ENCODE measurements at places on chromosomes 13 and 19.

DNA sequence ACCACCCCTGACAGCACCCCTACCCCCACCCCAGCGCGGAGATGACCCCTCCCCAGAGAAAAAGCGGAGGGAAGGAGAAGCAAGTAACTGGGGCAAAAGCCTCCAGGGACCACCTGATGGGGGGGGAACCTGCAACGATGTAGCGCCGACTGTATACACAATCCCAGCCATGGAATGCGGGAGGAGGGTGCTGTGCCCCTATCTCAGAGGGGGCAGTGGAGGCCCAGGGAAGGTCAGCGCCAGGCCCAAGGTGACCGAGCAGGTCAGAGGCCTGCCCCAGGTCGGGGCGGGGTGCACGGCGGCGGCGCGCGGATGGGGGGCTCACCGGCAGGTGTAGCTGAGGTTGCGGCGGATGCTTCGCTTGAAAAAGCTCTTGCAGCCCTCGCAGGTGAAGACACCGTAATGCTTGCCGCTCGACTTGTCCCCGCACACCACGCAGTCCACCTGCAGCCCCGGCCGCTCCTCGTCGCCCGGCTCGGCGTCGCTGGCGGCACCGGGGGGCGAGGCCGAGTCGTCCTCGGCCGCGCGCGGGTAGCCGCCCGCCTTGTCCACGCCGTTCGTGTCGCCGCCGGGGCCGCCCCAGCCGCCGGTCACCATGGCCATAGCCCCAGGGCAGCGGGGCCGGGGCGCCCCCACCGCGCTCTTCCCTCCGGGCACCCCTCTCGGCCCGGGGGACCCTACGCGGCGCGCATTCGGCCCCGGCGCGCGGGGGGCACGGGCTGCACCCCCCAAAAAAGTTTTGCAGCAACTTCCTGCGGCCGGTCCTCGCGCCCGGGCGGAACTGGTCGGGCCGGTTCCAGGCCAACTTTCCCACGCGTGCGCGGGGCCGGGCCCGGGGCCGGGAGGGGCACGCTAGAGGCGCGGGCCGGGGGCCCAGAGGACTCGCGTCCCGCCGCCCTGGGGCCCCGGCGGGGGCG, 843 bp downstream of the NR2F6 start:
- DNase-seq, result peak; percentile 70

DNA sequence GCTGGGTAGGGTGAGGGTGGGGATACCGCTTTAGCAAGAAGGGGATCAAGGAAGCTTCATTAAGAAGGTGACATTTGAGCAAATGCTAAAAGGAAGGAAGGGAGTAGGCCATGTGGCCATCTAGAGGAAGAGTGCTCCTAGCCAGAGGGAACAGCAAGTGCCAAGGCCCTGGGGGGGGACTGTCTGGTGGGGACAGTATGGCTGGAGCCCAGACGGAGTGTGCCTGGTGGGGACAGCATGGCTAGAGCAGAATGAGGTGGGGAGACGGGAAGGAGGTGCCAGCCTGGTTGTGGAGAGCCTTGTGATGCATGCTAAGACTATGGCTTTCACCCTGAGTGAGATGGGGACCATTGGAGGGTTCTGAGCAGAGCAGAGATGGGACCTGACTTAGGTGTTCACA, 2.1 kb upstream of the TGFB1 start:
- DNase-seq, result no peak

GRCh38 chr13:43061496-43062280, 38.3 kb downstream of the DNAJC15 start:
- no peak for DNase-seq

DNA sequence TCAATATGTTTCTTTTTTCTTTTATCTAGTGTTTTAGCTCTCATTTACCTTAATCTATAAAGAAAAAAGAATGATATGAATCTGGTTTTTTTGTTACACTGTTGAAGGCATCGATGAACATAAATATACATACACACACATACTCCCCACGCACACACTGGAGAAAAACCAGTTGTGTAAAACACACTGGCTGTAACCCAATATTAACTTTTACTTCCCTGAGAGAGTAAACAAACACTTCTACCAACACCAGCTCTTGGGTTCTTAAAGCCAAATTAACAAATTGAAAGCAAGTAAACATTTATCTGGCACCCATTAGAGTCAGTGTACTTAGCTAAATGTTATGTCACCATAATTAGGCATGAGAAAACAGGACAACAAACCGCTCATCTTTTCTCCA, 145.7 kb downstream of the ABCC4 start:
- no peak for DNase-seq

GRCh38 chr19:45455707-45456499, 11.9 kb upstream of the FOSB start:
- peak; percentile 98 for DNase-seq

- DNase-seq, result no peak
Measured at GRCh38 chr19:32469795-32470194, 64.2 kb downstream of the DPY19L3 start.

DNA sequence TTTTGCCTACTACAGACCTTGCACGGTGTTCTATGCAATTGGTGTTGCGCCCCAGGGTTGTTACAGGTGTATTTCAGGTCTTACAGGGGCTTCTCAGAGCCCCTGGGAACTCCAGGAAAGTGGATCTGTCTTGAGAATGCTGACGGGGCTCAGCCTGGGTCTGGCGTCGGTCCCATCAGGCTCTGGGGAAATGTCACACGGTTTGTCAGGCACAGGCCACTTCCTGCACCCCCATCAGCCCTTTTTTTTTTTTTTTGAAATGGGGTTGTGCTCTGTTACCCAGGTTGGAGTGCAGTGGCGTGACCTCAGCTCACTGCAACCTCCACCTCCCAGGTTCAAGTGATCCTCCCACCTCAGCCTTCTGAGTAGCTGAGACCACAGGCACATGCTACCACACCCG, 13.2 kb downstream of the CLEC4G start:
- DNase-seq, result no peak

- no peak for DNase-seq
Measured at GRCh38 chr19:28532765-28533341, 680.1 kb downstream of the UQCRFS1 start.

DNA sequence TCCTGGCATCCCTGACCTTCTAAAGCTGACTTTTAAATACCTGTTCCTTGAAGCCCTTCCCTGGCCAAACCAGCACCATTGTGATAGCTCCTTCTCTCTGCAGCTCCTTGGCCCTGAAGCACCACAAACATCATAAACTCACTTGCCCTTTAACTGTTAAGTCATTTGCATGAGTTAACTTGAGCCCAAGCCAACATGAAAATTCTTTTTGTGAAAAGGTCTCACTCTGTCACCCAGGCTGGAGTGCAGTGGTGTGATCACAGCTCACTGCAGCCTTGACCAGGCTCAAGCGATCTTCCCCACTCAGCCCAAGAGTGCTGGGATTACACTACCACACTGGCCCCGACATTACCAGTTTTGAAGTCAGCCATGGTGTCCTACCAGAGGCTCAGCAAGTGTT, 87.8 kb downstream of the ZIC5 start:
- DNase-seq, result no peak

DNA sequence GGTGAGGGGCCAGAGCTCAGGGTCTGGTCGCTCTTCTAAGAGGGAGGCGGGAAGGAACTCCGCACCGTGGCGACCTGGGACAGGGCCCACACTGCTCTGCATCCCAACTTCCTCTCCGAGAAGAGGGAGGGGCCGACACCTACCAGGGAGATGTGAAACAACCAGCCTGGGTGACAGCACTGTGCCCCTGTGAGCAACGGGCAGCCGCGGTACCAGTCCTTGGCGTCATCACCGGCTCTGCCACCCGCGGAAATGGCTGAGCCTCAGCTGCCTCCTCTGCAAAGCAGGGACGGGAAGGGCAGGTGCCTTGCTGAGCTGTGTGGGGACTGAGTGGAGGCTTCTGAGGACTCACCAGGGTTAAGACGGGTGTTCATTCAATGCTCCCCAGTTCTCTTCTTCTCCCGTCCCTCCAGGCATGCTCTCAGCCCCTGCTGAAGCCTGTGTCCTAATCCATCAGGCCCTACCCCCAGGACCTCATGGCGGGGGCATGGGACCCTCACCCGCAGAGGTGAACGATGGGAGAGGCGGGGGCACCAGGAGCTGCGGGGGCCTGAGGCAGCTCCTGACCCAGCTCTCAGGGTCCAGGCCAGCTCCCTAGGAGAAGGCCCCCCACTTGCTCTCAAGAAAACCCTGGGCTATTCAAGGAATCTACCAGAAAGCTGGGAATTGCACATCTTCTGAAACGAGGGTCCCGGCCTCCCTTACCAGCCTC, 9.3 kb downstream of the ZNF787 start:
- DNase-seq, result peak; percentile 30

DNA sequence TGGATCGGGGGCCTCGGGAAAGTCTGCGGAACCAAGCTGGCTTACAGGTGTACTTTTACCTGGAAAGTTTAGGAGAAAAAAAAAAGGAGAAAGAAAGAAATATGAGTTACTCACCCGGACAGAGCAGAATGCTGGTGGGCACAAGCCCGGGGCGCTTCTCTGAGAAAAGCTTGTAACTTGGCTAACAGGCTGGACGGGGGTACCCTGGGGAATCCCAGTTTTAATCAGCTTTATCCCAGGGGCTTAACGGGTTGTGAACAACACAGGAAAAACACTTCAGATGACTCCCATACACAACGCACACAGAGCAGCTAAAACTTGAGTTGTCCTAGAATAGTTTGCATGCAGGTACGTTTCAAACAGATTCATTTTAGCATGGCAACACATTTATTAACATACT, 37.3 kb downstream of the KLF2 start:
- no peak for DNase-seq

DNA sequence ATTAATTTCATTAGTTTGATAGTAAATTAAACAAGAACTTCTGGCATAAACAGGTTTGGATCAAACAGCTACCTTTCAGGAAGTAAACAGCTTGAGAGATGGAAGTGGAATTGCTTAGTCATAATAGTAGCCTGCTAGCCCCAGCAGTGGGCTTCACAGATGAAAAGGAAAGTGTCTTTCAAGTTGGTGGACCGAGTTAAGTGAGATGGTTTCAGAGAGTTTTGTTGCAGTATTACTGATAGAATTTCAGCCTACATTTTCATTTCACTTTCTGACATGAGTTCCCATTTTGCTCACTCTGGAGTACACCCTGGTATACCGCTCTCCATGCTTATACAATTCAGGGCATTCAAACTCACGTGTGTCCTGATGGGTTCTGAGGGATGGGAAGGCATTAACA, 2.0 kb upstream of the PTOV1 start:
- no peak for DNase-seq

- DNase-seq, result no peak
Measured at GRCh38 chr13:113783200-113783881, 24.3 kb downstream of the TMEM255B start.

DNA sequence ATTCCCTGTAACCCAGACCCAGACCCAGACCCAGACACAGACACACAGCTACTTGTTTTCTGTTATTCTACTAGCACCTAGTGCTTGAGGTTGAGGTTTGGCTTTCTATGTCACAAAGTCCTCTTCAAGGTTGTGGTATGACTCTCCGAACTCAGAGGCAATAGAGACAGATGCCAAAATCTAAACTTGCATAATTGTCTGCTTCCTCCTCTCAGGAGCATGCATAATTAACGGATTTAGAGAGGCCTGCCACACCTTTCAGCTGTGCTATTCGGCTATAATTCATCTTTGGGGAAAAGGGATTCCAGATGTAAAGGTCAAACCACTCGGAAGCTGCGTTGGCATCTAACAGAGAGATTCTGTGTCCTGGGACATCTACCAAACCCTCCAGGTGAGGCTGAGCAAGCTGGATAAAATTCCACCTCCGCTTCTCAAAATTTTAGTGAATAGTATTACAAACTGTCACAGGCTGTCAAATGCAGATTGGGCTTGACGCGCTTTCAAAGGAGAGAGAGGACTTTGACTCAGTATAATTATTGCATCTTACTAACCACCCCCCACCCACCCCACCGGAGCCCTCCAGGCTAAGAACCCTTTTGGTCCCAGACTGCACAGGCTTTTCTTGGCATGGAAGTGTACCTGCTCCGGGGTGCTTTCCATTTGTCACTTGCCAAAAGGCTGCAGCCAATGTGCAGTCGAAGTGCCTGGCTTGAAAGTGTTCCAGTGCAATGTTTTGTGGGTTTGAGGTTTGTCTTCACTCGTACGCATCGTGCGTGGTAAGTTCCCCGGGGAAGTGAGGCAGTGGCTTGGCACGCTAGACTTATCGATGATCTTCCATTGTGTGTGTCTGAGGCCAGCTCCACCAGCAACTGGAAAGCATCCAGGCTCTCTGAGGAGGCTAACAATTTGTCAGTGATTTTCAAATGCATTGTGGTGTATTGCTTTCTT, 194.1 kb downstream of the TDRD3 start:
- DNase-seq, result no peak

DNA sequence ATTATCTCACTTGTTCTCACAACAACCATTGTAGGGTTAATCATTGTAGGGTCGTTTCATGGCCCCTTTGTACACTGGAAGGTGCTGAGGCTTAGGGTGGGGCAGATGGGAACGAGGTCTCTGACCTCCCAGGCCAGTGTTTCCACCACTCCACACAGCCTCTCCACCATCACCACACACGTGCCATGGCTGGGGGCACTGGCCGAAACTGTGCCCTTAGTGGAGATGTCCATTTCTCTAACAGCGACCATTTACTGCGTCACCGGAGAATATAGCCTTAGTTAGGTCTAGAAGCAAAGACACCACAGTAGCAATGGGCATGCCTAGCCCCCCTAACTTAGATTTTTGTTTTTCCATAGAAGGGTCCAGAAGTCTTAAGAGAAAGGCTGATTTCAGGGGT, 36.5 kb downstream of the COL4A1 start:
- no peak for DNase-seq

GRCh38 chr19:21483589-21484170, 21.7 kb upstream of the ZNF429 start:
- no peak for DNase-seq

DNA sequence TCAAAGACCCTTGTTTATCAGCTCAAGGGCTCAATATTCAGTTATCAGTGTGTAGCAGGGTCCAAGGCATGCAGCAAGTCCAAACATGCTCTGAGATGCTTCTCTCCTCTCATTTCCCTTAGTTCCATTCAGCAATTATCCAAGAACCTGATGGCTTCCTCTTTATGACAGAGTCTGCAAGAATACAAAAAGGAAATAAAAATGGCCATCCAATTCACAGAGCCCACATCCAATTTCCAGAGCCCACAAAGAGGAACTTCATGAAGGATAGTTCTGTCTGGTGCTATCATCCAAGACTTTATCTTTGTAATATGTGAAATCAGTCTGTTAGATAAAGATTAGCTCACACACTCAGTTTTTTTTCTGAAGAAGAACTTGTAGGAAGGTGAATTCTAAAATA, 217.2 kb downstream of the LACC1 start:
- DNase-seq, result no peak
